ENCODE measurements at places on chromosomes 13 and 19. TPM values are rescaled to one million over a fixed set of nuclear protein-coding genes. Genes with fewer than 3 reads are reported as not detected.

- peak; percentile 48 for DNase-seq
Measured at GRCh38 chr19:3547301-3547731, 8.3 kb downstream of the TEKTIP1 start.

Gene LILRA1
- 7.6 TPM for total RNA-seq

- DNase-seq: no peak
Measured at GRCh38 chr13:25059958-25060357, 36.0 kb upstream of the PABPC3 start.

- no peak for DNase-seq
Measured at GRCh38 chr13:44273216-44273615, 100.4 kb upstream of the SERP2 start.

Gene ZNF324
- 10.0 TPM for total RNA-seq

DNA sequence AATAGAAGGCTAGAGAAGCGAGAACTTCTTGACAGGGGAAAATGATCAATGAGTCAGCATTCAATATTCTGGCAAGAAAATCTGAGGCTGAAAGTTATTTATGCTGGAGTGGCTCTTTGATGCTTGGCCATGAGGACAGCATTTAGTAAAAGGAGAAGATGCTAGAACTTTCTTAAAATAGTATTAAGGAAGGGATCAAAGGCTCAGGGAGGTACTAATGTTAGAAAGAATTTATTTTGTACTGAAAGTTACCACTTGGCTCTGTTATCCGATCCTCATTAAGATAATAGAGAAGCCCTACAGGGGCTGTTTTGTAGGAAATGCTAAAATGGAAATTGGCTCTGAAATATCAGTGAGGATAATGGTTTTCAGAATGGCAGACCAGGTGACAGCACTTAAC lies 1774.6 kb upstream of the PCDH20 start:
- DNase-seq: no peak

All from lower lobe of right lung (tissue), 2 donors.